ENCODE measurements at places on chromosomes 12 and 14. TPM values are rescaled to one million over a fixed set of nuclear protein-coding genes. Genes with fewer than 3 reads are reported as not detected.

PLEKHG7 gene
- not detected for polyA plus RNA-seq

GRCh38 chr14:55136885-55137786, 8.1 kb downstream of the LGALS3 start:
- no peak for DNase-seq

GUCY2C gene
- polyA plus RNA-seq: not detected

TSPAN19 gene
- not detected for polyA plus RNA-seq

SERPINA9 gene
- not detected for polyA plus RNA-seq

PITPNM2 gene
- 0.77 TPM for polyA plus RNA-seq

DNA sequence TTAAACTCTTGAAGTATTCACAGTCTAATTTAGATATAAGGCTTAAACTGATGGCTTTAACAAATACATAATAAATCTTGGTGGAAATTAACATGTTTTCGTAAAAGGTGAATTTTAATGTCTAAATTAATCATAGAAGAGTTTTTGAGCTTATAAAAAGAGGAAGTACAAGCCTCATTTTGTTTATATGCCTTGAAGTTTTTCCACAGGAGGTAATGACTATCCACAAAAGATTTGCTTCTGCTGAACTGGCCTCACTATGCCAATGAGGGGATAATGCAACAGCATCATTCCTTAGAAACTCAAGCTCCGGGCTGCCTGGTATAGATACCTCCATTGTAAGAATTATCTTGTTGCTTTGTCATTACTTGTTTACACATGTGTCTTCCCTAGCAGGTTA, 175.6 kb downstream of the DUSP6 start:
- DNase-seq: no peak

DNA sequence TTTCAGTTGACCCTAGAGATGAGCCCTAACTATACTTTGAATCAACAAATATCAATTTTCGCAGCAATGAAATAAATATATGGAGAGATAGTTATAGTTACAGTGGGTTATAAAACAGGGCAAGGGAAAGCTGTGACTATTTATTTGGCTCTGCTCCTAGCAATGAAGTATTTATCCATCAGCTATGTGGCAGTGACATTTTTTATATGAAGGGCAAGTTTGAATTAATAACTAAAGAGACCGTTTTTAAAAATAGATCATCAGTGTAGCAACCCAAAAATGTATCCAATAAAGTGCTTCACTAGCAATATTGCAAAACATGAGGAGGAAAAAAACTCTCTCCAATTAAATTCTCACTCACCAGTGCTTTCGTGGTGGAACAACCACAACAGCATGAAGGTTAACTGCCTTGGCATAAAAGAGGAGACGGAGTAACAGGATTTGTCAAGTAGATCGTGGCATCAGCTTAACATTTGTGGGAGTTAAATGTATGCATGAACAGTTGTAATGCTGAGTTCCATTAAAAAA, 58.1 kb upstream of the NUDT4 start:
- DNase-seq: no peak

- DNase-seq: no peak
Observed at GRCh38 chr12:18468246-18469075, 207.1 kb downstream of the PIK3C2G start.

GRCh38 chr14:34643361-34643760, 13.4 kb upstream of the SNX6 start:
- no peak for DNase-seq

MYH7 gene
- not detected for polyA plus RNA-seq

EIF2S3B gene
- 0.36 TPM for polyA plus RNA-seq

- DNase-seq: no peak
Observed at GRCh38 chr12:123107926-123108681, 42.8 kb downstream of the PITPNM2 start.

DNA sequence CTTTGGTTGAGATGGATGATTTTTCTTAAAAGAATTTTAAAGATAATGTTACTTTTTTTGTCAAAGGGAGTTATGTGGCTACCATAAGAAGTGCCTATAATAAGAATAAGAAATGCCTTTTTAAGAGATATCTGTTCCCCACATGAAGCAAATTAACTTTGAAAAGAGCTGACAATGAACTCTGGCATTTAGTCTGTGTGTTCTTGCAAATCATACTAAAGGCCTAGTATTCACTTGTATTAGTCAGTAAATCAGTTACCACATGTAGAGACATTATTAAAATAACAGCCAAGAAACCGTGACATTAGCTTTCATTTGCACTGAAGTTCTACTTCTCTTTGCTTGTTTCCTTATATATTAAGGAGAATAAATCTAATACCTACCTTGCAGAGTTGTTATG, 296.3 kb downstream of the CCDC91 start:
- DNase-seq: no peak

- no peak for DNase-seq
Observed at GRCh38 chr12:57130941-57131340, 2.7 kb downstream of the LRP1 start.

DNA sequence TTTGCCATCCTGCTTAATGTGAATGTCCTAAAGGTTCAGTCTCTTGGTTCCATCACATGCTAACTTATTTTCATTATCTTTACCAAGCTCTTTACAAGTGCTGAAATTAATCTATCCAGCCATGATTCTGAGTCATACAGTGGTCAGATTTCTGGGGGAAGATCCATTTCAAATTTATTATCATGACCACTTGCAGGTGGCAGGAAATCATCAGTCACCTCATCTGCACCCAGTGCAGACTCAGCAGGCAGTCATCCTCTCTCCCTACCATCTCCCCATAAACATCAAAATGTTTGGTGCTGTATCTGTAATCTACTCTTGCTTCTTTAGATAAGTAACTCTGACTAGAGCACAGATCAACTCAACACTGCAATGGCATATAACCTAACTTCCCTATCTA, 23.5 kb downstream of the ATG14 start:
- DNase-seq: no peak
